ENCODE measurements at places on chromosomes 16 and 17. TPM values are rescaled to one million over a fixed set of nuclear protein-coding genes. Genes with fewer than 3 reads are reported as not detected.

- no peaks in the 10 kb centered on the region for H3K4me1 ChIP-seq
- H3K27ac ChIP-seq = no peak overlapping the region
- H3K4me3 ChIP-seq = no peak overlapping the region
- no peaks in the 10 kb centered on the region for H3K36me3 ChIP-seq
- H3K27me3 ChIP-seq = peaks cover 43% of the 10 kb centered on the region
- no peak for DNase-seq
Measured at GRCh38 chr17:31397256-31397939, 5.9 kb downstream of the RAB11FIP4 start.

The ITGAX gene
- 2.4 TPM for total RNA-seq

- H3K4me1 ChIP-seq = no peaks in the 10 kb centered on the region
- H3K36me3 ChIP-seq = no peaks in the 10 kb centered on the region
- no peak for DNase-seq
- H3K27ac ChIP-seq = no peak overlapping the region
- no peak overlapping the region for H3K4me3 ChIP-seq
- H3K27me3 ChIP-seq = no peaks in the 10 kb centered on the region
Measured at GRCh38 chr17:74305865-74306654, 20.0 kb upstream of the KIF19 start.

DNA sequence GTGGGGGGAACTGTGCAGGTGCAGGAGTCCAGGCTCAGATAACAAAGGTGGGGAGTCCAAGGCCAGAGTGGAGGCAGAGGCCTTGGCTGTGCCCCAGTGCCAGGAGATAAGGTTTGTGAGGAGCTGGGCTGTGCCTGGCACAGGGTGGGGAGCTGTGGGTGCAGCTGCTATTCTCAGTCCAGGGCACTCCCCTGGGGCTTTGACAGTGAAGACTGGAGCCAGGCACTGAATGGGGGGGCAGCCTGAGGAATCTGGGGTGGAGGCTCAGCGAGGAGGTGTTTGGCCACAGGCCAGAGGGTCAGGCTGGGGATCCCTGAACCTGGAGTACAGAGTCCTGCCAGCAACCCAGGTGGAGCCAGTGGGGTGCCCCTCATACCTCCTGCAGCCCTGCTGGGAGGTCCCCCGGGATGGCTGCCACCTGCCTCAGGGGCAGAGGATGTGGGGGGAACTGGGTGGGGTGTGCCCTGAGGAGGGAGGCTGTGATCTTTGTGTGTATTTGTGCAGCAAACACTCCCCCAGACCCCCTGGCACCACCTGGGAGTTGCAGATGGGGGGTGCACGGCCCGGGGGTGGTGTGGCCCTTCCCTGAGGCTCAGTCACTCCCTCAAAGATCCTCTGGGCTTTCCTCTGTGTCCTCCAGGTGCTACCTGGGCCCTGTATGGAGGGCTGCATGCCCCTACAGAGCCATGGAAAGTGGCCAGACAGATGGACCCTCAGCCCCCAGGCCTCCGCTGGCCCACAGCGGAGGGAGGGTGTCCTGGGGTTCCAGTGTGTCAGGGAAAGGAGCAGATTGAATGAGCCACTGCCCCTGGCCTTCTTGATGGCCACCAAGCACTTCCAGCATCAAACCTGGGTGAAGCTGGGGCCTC, 44.5 kb upstream of the SMPD3 start:
- no peaks in the 10 kb centered on the region for H3K36me3 ChIP-seq
- H3K27ac ChIP-seq = no peak overlapping the region
- H3K27me3 ChIP-seq = no peaks in the 10 kb centered on the region
- H3K4me1 ChIP-seq = no peaks in the 10 kb centered on the region
- no peak overlapping the region for H3K4me3 ChIP-seq
- DNase-seq = no peak

DNA sequence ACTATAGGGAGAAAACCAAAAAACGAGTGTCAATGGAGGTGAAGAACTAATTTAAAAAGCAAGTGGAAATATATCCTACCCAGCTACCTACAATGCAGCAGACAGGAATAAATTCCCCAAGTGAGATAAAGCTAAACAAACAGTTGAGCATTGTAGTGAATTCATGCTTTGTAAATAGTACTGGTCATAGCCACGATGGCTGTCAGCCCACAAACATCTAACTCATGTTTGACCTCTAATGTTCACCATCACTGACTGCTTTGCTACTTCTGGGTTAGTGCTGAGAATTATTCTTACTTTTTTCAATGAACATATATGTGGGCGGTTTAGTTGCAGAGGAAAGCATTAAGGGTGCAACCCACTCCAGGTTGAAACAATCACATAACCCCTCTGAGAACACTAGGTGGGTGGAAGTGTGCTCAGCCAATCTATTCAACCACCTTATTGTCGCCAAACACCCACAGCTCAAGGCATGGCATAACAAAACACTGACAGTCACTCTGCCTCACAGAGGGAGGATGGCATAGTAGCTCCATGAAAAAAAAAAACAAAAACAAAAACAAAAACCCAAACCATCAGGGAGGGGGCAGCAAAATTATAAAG, 264.1 kb downstream of the ZFHX3 start:
- H3K4me3 ChIP-seq = no peak overlapping the region
- DNase-seq = no peak
- H3K36me3 ChIP-seq = no peaks in the 10 kb centered on the region
- H3K4me1 ChIP-seq = no peaks in the 10 kb centered on the region
- H3K27me3 ChIP-seq = no peaks in the 10 kb centered on the region

The SCARF1 gene
- total RNA-seq = 5.2 TPM

DNA sequence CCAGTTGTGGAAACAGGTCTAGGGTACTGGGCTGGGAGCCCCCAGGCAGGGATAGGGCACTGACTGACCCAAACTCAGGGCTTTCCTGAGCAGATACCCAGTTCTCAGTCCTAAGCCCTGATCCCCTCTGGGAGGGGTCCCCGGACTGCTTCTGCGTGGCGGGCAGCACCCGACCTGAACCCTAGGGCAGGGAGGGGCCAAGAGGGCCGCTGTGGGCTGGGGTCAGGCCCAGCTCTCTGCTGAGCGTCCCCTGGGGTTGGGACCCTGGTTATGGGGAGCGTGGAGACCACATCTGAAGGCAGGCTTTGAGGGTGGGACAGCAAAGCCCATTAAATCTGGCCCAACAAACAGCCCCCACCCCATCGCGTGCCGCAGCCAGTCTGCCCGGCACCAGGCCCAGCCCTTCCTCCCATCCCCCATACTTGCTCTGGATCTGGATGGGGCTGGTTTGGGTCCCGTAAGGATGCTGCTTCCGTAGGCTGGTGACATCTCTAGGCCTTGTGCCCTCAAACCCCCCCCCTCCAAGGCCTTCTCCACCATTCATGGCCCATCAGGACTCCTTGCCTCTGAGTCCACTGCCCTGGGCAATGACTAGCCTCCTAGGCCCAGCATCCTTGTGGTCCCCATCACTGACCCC, 691 bp upstream of the FAM83G start:
- H3K36me3 ChIP-seq = no peaks in the 10 kb centered on the region
- peak overlapping the region; percentile 53 for H3K27ac ChIP-seq
- peaks cover 6% of the 10 kb centered on the region for H3K27me3 ChIP-seq
- no peak for DNase-seq
- peak overlapping the region; percentile 73 for H3K4me3 ChIP-seq
- no peaks in the 10 kb centered on the region for H3K4me1 ChIP-seq

- H3K4me1 ChIP-seq = no peaks in the 10 kb centered on the region
- H3K27me3 ChIP-seq = no peaks in the 10 kb centered on the region
- no peaks in the 10 kb centered on the region for H3K36me3 ChIP-seq
- no peak overlapping the region for H3K4me3 ChIP-seq
- DNase-seq = no peak
Measured at GRCh38 chr16:80746231-80746630, 58.2 kb downstream of the CDYL2 start.

DNA sequence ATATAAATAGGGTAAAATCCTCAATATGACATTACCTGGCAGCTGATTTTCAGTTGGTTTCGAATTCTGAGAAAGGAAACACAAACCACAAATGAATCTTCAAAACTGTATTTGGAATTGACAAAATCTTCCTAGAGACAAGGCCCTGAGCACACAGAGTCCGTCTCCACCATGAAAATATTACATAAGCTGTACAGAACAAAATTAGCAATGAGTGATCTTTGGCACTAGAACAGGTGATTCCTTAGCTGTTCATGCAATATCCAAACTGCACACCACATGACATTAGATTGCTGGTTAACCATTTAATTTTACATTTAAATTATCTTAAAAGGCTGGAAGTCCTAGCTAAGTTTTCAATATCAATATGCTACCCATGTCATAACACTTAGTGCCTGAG, 31.7 kb downstream of the GJC1 start:
- H3K36me3 ChIP-seq = no peaks in the 10 kb centered on the region
- DNase-seq = no peak
- H3K27me3 ChIP-seq = no peaks in the 10 kb centered on the region
- H3K4me1 ChIP-seq = peaks cover 10% of the 10 kb centered on the region
- H3K4me3 ChIP-seq = no peak overlapping the region

The ZKSCAN2 gene
- 6.8 TPM for total RNA-seq

- no peak overlapping the region for H3K27ac ChIP-seq
- H3K4me1 ChIP-seq = no peaks in the 10 kb centered on the region
- no peaks in the 10 kb centered on the region for H3K36me3 ChIP-seq
- no peak for DNase-seq
- no peak overlapping the region for H3K4me3 ChIP-seq
- H3K27me3 ChIP-seq = peaks cover 4% of the 10 kb centered on the region
Measured at GRCh38 chr17:36689089-36689667, 87.8 kb downstream of the MRM1 start.

The RBFOX1 gene
- total RNA-seq = 133 TPM

The CEP131 gene
- 8.6 TPM for total RNA-seq

The FBXO39 gene
- total RNA-seq = 0.34 TPM

The NUPR1 gene
- total RNA-seq = 46.0 TPM

The OR1F1 gene
- total RNA-seq = not detected

DNA sequence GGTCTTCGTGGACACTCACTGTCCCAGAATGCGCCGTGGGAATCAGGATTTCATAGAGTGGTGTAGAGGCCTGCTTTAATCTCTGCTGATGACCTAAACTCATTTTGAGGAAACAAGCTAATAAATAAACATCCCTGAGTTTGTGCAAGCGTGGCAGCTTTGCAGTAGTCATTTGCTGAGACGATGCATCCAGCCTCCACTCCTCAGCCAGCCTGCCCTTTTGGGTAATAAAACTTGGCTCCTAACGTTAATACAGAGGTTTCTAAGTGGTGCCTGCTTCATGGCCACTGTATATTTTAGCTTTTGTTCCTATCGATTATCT, 1.3 kb downstream of the DGKE start:
- peaks cover 2% of the 10 kb centered on the region for H3K27me3 ChIP-seq
- peak overlapping the region; percentile 78 for H3K4me3 ChIP-seq
- H3K4me1 ChIP-seq = peaks cover 2% of the 10 kb centered on the region

DNA sequence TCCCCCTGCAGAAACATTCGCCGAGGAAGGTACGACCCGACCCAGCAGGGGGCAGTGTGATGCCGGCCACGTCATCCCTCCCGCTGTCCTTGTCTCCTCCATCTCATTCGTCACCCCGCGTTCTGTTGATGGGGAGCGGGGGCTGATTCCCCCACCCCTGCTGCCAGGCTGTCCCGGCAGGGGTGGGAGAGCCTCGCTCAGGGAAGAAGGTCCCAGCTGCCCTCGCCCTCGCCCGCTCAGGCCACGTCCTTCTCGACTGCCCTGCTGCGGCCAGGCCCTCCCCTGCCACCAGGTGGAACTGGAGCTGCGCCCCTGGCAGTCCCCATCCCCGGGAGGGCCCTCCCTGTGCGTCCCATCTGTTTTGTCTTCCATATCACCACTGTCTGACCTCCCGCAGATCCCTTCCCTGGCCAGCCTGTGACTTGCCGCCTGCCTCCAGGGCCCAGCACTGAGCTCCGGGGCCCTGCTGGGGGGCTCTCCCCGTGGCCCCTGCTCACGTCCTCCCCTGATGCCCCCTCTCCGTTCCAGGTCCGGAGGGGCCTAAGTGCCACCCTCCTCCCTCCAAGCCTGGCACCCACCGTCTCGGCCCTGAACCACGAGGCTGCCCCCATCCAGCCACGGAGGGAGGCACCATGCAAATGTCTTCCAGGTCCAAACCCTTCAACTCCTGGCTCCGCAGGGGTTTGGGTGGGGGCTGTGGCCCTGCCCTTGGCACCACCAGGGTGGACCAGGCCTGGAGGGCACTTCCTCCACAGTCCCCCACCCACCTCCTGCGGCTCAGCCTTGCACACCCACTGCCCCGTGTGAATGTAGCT, 20.6 kb downstream of the ADAM11 start:
- no peak overlapping the region for H3K27ac ChIP-seq
- H3K4me1 ChIP-seq = peaks cover 14% of the 10 kb centered on the region
- H3K27me3 ChIP-seq = peaks cover 9% of the 10 kb centered on the region
- peak; percentile 83 for DNase-seq

GRCh38 chr17:38425031-38425430, 3.2 kb upstream of the ARHGAP23 start:
- peaks cover 34% of the 10 kb centered on the region for H3K4me1 ChIP-seq
- H3K27me3 ChIP-seq = peaks cover 1% of the 10 kb centered on the region
- DNase-seq = no peak
- H3K36me3 ChIP-seq = no peaks in the 10 kb centered on the region

- H3K4me3 ChIP-seq = no peak overlapping the region
- H3K4me1 ChIP-seq = no peaks in the 10 kb centered on the region
- no peak overlapping the region for H3K27ac ChIP-seq
- no peak for DNase-seq
- no peaks in the 10 kb centered on the region for H3K36me3 ChIP-seq
- no peaks in the 10 kb centered on the region for H3K27me3 ChIP-seq
Measured at GRCh38 chr17:56326001-56326359, 172.7 kb downstream of the ANKFN1 start.

DNA sequence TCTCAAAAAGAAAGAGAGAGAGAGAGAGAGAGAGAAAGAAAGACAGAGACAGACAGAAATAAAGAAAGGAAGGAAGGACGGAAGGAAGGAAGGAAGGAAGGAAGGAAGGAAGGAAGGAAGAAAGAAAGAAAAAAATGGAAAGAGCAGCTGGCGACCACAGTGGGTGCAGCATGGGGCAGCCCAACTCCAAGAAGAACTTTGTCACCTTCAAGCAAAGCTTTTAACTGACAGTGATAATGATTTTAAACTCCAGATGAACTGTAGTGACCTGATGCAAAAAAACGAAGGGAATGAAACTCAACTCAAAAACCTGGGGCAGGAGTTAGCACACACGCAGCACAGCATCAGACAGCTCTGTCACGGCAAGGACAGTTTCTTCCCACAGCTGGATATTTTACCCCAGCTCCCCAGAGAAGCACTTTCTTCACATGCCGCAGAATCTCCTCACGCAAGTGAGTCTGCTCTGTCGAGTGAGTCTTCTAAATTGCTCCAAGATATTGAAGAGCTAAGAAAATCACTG, 5.0 kb upstream of the ARHGAP17 start:
- H3K4me3 ChIP-seq = no peak overlapping the region
- no peak for DNase-seq
- no peaks in the 10 kb centered on the region for H3K36me3 ChIP-seq
- H3K27me3 ChIP-seq = no peaks in the 10 kb centered on the region
- H3K27ac ChIP-seq = no peak overlapping the region

The MT4 gene
- not detected for total RNA-seq

The NSF gene
- 41.7 TPM for total RNA-seq

- peak overlapping the region; percentile 28 for H3K27ac ChIP-seq
- H3K4me3 ChIP-seq = no peak overlapping the region
- no peak for DNase-seq
- H3K4me1 ChIP-seq = peaks cover 49% of the 10 kb centered on the region
- no peaks in the 10 kb centered on the region for H3K27me3 ChIP-seq
Measured at GRCh38 chr17:40027614-40028012, 12.4 kb downstream of the CSF3 start.

All from psoas muscle (tissue), 8 donors.